ENCODE measurements at places on chromosomes 5 and 9.
A peak's percentile ranks its signal among the peaks of the same experiment; 100 is the strongest.

DNA sequence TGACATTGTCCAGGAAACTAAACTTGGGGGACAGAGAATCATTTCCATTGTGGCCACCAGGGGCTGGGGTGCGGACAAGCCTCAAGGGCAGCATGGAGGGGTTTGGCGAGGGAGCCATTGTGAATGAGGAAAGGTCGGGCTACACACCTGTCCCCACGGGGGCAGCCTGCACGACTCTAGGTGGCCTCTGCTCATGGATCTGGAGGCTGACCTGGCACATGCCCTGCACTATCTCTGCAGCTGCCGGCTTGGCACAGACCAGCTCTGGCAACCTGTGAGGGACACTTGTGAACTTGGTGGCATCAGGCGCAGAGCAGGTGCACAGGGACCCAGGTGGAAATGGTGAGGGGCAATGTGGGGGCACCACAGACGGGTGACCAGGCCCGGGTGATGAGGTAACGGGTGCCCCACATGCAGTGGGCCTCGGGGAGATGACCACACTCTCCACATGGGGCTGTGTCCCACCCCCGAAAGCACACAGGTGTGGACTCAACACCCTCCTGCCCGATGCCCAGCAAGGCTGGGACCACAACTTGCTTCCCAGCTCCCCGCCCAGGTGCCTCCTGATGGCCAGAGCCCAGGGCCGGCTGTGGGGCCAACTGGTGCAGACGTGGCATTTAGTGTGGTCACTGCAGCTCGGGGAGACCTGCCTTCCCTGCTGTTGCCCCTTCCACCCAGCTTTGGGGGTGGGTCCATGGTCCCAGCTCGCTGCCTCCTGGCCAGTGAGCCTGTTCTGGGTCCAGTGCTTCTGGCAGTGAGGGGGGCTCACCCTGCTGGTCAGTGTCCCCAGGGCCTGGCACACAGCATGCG, 60.9 kb upstream of the UBAC1 start:
- DNase-seq: peak; percentile 44

GRCh38 chr5:8695902-8696845, 827.2 kb downstream of the MTRR start:
- no peak for DNase-seq

GRCh38 chr5:108557686-108558085, 175.8 kb upstream of the FBXL17 start:
- no peak for DNase-seq

GRCh38 chr9:76912636-76913275, 6.8 kb upstream of the PRUNE2 start:
- DNase-seq: no peak

GRCh38 chr5:126763371-126763770, 13.6 kb upstream of the LMNB1 start:
- no peak for DNase-seq

DNA sequence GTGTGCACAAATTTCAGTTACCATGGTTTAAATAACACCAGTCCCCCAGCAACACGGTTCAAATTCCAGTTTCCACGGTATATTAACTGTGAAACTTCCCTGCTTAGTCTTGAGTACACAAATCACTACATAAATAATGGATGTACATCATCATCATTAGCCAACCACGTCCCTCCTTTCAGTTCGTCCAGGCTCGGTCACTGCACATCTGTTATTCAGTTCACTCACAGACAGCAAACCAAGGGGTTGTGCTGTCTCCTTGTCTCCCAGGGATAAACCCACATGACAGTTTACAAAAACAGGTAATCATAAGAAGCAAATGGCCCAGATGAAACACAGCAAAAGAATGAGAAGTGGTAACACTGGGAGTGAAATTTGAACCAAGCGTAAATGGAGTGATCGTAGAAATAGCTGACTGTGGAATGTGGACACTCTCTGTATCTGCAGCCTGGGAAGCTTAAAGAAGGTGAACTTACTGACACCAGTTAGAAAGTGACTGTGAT, 61.0 kb upstream of the RAD23B start:
- no peak for DNase-seq

GRCh38 chr5:93567424-93567823, 13.6 kb downstream of the NR2F1-AS1 start:
- DNase-seq: no peak

GRCh38 chr9:81266086-81266485, 423.3 kb downstream of the TLE1 start:
- no peak for DNase-seq

DNA sequence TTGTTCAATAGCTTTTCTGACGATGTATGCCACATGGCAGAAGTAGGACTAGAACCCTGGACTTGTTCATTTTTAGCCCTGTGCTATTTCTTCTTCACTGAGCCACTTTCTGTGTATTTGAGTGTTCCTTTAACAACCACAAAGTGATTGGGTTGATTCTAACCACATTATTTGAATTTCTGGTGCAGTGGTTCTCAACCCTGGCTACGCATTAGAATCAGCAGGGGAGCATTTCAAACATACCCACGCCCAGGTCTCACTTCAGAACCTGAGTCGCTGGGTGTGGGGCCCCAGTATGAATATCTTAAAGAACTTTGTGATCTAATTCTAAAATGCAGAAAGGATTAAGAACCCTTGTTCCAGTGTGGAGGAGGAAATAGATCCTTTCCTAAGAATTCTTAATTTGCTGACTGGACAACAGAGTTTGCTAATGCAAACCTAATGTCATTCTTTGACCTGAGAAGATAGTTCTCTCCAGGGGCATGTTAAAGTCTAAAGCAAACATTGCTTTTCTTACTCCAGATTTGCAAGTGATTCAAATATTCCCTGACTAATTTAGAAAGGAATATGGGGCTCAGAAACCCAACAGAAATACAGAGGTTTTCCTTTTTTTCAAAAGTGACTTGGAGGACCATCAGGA, 75.4 kb upstream of the GDNF start:
- DNase-seq: no peak

GRCh38 chr5:17679597-17680203, 45.4 kb downstream of the TAF11L14 start:
- no peak for DNase-seq

DNA sequence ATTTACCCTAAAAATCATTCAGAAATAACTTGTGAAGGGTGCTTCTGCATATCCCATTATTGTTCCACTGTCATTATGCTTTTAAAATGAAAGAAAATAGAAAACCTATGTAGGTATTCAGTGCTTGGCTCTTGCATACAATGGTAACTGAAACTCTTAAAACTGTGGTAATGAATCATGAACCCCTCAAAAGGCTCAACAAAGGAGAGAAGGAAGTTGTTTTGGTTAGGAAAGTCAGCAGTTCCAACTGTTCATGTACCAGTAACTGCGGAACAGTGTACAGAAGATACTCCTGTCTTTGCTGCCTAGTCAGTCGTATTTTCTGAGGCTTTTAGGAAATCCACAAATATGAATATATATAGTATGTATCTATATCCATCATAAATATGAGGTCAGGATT, 96.1 kb downstream of the OSMR start:
- no peak for DNase-seq
